ENCODE measurements at places on chromosomes 7 and 10.

DNA sequence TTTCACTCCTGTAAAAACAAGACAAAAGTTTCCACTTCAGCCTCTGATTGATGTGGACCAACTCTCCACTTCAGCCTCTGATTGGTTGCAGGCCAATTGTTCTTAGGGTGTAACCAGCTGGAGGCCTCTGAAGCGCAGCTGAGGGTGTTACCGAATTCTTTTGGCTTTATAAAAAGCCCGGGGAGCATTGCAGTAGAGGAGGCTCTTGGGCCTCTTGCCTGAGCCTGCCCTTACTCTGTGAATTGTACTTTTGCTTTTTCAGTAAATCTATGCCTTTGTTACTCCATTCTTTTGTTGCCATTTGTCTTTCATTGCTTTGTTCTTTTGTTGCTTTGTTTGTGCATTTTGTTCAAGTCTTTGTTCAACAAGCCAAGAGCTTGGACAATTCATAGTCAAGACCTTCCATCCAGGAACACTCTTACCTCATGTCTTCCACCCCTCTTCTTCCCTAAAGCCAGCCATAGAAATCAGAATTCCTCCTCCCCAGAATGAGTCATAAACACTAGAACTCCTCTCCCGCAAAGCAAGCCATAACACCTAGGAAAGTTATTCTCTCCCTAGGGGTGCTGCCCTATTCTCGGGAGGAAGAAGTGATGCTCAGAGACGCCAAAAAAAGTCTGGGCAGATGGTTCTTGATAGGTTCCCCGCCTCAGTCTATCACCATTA, 53.5 kb upstream of the ARMC3 start:
- no peak for DNase-seq

DNA sequence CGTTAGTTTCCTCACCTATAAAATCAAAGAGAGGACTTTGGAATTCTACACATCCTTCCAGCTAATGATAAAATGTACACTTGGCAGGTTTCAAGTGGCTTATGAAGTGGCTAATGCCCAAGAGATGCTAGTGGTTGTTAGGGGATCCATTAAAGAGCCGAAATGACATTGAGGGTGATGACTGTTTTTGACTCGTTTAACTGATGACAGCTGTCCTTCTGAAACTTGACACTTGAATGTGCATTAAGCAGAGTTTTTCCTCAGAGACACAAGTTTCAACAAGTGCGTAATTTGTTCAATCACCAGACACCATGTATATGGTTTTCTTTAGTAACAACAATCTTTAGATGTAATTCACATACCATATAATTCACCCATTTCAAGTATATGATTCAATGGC, 1.6 kb upstream of the PRF1 start:
- no peak for DNase-seq

- DNase-seq: no peak
These were observed 43.2 kb downstream of the GSDME start for GRCh38 chr7:24713850-24714675.

DNA sequence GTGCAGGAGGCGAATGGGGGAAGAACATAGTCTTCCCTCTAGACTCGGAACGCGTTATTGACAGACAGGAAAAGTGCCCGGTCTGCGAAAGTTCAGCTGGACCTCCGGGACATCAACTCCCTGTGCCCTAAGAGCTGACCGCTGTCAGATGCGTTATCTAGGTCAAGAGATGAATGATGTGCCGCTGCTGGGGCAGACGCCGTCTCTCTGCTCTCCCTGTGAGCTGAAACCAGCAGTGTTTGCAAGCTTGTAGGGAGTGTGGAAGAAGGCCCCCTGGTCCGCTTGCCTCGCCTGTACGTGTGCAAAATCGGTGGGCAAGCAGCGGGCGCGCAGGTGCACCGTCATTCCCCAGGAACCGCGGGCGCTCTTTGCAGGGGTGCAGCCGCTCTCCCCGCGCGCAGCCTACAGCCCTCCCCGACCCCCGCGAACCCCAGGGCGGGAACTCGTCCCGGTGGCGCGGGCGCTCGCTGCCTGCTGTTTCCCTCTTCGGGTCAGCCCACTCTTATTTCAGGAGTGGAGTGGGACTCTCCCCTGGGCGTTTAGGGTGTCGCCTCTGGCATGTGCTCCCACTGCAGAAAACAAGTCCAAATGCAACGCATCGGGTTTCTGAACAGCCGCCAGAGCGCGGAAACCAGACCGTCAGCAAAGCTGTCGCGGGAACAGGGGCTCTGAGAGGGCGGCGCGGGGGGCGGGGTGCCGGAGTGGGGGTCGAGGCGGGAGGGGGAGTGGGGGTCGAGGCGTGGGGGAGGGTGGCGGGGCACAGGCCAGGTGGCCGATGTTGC, 1.8 kb upstream of the PFKFB3 start:
- DNase-seq: peak; percentile 68

DNA sequence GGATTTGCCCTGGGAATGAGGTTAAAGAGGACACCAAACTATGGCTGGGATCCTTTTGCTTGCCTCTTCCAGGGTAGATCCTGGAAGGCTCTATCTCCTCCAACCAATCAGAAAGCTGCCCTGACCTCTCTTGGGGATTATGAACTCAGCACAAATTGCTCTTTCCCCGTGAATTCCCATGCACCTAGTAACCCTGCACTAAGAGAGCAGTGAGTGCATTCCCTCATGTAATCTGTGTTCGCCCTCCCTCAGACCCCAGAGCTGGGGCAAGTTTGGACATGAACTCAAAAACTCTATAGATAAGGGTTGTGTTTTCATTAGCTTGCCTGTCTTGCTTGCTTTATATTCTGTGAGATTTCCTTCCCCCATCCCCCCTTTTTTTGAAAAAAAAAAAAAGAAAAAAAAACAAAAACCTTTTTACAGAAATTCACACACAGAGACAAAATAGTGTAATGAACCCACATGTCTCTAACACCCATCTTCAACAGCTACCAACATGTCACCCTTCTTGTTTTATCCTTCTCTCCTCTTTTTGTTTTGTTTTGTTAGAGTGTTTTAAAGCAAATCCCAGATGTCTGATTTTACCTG, 225.5 kb upstream of the TCF7L2 start:
- peak; percentile 13 for DNase-seq

DNA sequence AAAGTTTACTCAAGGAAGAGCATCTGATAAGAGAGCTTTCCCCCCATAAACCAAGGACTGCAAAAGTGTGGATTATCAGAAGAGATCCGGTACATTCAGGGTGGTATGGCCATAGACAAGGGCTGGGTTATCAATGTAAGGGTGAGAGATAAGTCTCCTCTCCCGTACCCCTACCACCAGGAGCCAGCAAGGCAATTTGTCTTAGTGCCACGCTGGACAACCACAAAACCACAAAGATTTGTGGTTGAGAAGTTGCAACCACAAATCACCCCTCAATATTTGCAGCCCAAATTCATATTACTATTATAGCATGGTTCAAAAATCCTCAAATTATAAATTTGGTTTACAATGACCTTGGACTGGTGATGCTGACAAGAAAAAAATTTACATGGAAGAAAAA, 2.3 kb upstream of the ZSCAN25 start:
- no peak for DNase-seq

GRCh38 chr10:102538811-102539210, 35.0 kb downstream of the SUFU start:
- DNase-seq: no peak

DNA sequence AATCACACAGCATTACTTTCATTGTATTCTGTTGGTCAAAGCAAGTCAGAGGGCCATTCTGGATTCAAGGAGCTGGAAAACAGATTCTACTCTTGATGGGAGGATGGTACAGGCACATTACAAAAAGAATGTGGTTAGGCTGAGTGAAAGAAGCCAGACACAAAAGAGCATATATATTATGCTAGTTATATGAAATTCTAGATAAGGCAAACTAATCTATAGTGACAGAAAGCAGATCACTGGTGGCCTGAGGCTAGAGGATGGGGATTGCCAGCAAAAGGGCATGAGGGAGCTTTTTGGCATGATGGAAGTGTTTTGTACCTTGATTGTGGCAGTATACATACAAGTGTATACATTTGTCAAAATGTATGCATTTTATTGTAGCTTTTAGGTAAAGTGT, 96.8 kb downstream of the SPAG6 start:
- DNase-seq: no peak

GRCh38 chr10:62939698-62940097, 123.5 kb upstream of the EGR2 start:
- DNase-seq: no peak

DNA sequence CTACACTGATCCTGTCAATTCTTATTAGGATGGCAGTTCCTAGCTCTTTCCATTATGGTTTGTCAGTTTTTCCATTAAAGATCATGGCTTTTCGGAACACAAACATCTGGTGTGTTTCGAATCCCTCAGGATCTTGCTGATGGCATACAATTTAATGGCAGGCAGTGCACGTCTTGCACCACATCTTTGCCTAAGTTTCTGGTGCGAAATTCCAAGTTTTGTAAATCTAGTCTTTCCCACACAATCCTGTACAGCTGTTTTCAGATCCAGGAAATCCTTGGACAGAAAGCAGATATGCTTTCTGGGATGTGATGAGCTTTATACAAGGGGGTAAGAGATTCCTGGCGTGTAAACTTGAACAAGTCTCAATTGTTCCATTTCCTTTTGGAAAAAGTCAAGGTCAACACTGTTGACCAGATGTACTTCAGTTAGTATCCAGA, 224.3 kb upstream of the PHYHIPL start:
- peak; percentile 37 for DNase-seq

DNA sequence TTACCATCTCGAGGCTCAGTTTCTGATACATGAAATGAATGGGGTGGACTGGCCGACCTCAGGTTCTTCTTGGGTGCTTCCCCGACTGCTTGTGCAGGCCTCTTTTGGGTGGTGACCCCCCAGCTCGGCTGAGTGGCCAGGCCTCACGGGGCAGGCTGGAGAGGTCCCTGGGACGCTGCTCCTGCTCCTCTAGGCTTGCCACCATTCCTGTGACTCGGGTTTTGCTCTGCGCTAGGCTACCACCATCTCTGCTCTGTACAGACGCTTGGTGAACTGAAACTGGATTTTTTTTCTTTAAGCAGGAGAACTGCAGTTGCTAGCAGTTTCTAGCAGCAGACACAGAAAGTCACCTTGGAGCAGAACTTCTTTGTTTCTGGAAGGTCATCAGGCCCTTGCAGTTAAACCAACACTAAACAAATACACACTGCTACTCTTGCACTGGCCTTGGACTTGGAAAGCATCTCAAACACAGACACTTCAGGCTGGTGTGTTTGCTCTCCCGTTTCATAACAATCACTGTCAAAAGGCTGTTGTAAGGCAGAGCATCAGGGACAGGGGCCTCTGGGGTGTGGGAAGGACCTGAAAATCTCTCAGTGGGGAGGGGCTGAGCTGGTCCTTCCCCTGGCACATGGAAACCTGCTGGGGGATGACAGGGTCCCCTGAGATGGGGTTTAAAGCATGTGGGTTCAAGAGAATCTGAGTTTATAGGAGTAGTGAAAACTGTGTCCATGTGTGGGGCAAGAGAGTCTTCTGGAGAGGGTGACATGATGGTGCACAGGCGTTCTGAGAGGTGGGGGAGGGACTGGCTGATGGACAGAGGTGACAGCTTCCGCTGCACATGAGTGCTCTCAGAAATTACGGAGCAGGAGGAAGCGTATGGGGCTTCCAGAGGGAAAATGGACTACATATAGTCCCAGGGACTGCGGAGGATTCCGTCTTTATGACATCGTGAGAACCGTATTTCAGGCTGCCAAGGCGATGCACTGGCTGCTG, 35.0 kb upstream of the GIMAP8 start:
- no peak for DNase-seq

GRCh38 chr10:58003945-58004344, 263.7 kb downstream of the IPMK start:
- DNase-seq: no peak

DNA sequence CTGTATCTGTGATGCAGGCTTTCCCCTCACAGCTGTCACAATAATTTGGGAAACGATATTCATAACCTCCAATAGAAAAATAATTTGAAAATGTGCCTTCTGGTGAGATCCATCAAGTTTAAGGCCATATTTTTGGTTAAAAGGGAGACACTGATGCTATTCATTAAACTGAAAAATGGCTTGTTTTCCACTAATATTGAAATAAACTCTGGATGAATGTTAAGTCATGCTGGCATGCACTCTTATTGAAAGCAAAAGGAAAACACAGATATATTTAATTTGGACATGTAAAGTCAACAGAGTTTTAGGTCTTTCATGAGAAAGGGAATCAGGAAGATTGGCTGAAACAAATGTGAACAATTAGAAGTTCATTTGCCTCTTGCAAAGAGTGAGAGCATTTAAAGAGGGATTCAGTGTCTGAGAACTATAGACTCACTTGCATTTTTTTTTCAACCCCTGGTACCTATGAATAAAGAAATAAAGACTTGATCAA, 879.2 kb downstream of the LRMDA start:
- no peak for DNase-seq

GRCh38 chr10:99981581-99982199, 28.1 kb downstream of the DNMBP start:
- DNase-seq: no peak

- no peak for DNase-seq
These were observed 25.8 kb upstream of the AKR1C3 start for GRCh38 chr10:5068274-5068984.

- DNase-seq: no peak
These were observed 27.7 kb downstream of the STK32C start for GRCh38 chr10:132279873-132280645.

DNA sequence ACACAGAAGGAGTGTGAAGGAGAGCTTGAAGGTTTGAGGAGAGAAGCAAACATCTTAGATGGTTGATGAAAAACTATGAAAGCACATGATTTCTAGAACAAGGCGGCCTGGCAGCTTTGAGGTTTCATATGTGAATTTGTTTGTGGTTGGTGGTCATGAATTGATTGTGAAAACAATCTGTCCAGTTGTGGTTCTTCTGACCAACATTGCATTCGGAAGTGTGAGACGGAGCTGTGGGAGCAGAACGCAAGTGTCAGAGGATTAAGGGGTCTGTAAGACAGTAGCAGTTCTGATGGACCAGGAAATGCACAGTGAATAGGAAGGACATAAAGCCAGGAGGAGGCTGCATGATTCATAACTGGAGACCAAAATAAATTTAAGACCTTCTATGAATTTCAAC, 594.6 kb downstream of the NXPH1 start:
- no peak for DNase-seq

- no peak for DNase-seq
These were observed 28.0 kb downstream of the PRPF18 start for GRCh38 chr10:13614530-13615332.

DNA sequence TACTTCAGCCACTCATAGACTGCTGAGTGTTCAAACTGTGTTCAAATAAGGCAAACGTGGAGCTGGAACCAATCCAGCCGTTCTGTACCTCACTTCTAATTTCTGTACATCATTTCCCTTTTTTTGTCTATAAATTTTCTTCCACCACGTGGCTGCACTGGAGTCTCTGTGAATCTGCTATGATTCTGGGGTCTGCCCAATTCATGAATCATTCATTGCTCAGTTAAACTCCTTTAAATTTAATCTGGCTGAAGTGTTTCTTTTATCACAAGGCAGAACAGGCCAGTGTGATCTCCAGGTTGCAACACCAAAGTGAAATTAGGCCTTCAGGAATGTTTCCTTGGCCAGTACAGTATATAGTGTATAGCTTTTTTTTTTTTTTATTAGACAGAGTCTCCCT, 53.5 kb downstream of the DNAJC12 start:
- DNase-seq: no peak

DNA sequence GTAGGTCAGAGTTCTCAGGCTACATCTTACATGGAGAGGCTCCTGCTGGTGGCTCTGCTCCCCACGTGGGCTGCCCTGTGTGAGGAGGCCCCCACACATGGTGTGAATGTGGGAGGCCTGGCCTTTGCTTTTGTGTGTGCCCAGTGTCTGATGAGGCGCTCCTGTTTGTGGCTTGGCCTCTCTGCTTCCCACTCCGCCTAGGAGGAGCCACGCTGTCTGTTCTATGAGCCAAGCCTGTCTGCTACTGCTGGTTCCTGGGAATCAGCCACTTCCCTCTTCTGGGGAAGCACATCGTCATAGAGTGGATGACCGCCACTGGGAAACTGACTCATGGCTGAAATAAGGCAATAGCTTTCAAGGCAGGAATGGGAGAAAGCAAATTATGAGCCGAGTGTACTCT, 87.1 kb downstream of the CYP26A1 start:
- no peak for DNase-seq

Measured in cardiac muscle cell (in vitro differentiated cells and primary cell).